Brain (organoid and tissue), 16 donors: ENCODE measurements at places on chromosomes 7 and 10.
A peak's percentile ranks its signal among the peaks of the same experiment; 100 is the strongest.

DNA sequence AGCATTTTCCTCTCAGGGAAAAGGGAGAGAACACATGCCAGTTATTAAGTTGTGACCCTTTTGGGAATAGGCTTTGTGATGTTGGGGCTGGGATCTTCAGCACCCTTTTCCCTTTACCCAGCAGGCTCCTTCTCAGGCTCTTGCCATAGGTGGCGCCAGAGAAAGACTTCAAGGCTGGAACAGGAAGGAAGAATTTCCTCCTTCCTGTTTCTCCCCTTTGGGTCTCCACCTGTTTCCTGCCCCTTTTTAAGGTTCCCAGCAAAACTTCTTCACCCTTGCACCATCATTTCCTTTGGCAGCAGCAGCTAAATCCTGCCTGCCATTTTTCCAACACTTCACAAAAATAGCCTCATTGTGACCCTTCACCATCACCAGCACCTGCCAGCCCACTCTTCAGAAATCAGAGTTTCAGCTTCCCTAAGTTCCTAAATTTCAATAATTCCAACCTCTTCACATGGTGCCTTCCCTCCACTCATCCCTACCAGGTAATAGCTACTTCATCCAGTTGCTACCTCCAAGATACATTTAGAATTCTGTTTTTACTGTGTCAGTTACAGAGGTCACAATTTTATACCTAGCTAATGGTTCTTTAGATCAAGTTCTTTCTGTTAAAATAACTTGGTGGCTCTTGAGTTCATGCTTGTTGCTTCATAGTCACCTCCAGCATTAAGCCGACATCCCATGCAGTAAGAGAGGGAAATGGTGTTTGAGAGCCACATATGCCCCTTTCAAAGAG is 22.4 kb upstream of the FOXK1 start:
- no peak for DNase-seq

DNA sequence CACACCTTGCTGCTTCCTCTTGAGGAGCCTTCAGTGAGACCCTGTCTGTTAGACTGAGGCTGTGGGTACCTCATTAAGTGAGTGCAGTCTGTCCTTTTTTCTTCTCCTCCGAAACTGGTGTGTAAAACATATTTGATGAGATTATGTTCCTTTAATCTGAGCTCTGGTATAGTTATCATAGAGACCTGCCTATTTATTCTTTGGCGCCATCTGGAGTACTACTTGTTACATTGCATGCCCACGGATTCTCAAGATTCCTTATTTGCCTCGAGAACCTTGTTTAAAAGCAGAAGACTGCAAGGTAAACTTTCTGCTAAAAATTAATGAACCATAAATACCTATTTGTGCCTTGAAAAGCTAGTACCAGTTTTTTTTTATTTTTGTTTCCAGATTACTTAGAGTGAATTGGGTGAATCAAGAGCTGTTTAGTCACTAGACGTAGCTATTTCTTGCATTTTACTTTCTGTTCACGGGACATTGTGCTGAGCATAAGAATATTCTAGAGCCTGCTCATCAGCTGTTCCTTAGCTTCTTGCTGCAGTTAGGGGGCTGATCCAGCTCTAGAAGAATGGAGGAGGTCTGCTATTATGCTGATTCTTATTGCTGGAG is 16.9 kb upstream of the STMP1 start:
- DNase-seq: peak; percentile 76

- no peak for DNase-seq
Measured at GRCh38 chr7:13725591-13725990, 263.9 kb downstream of the ETV1 start.

DNA sequence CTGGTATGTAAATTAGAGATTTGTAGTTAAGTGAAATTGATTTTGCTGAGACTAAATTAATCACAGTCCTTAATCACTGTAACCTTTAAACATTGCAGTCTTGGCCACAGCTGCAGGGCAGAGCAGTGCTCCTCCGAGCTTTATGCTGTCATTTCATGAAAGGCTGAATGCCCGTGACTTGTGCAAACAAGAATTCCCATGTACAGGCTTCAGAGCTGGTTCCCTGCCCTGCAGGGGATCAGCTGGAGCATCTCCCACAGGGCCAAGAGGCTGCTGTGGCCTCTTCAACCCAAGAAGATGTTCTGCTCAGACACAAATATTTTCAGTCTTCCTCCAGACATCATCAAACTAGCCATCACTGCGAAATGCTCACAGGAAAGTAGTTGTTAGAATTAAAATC is 419.1 kb downstream of the AUTS2 start:
- no peak for DNase-seq

GRCh38 chr10:30778769-30779168 is 149.2 kb upstream of the LYZL2 start:
- no peak for DNase-seq

DNA sequence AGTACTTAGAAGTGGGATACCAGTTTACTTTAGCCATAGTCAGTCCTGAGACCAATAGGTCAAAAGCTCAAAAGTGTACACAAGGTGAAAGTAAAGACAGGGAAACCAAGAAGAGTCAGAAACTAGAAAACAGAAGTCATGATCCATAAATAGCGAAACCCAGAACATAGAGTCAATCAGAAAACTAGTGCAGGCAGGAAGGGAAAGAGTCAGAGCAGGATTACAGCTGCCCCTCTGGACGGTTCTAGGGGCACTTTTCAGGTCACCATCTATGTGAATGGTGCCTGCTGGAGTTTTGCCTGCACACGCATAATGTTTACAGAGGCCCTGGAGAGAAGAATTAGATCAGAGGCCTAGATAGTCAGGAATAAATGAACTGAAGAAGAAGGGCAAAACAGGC is 22.4 kb upstream of the DMTF1 start:
- DNase-seq: no peak

DNA sequence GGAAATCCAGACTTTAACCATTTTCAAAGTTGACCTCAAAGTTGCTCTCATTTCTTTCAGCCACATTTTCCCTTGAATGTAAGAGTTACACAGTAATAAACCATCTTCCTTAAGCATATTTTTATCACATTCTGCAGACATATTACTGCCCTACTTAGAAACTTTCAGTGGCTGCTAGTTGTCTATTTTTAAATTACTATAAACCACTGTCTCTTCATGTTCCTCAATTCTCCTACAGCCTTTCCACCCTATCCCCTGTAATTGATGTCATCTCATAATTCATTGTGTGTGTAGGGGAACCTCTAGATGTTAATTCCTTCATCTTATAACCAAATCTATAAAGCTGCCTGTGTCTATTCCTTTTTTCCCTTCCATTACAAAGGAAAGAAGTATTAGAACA is 78.1 kb upstream of the STRIP2 start:
- no peak for DNase-seq

DNA sequence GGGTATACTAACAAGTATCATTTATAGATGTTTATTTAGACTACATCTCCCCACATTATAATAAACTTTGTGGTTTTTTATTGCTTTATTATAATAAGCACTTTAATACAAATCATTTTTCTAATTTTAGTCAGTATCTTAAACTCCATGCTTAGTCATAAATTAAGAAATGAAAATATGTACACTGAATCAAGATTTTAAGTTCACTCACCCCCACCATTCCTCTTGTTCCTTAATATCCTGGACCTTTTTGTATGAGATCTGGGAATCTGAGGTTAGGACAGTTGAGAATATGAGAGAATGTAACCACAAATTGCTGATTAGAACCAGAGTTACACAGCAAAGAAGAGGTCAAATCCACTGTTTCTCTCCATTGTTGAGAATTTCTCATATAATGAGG is 93.6 kb upstream of the WNT16 start:
- no peak for DNase-seq

DNA sequence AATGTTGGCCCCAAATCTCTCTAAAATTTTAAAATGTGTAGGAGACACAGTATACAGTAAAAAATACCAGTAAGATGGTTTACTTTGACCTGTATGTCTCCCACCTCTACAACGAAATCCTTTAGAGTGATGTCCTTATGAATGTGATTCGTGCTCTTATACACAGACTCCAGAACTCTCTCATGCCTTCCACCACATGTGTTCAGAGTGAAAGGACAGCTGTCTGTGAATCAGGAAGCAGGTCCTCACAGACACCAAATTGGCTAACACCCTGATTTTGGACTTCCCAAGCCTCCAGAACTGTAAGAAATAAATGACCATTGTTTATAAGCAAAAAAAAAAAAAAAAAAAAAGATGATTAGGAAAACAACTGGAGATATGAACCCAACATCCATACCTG is 35.2 kb downstream of the RNF133 start:
- no peak for DNase-seq

- DNase-seq: no peak
Measured at GRCh38 chr10:124912101-124912886, 29.6 kb upstream of the ZRANB1 start.
